ENCODE measurements at places on chromosomes 16 and 17. TPM values are rescaled to one million over a fixed set of nuclear protein-coding genes. Genes with fewer than 3 reads are reported as not detected.

DNA sequence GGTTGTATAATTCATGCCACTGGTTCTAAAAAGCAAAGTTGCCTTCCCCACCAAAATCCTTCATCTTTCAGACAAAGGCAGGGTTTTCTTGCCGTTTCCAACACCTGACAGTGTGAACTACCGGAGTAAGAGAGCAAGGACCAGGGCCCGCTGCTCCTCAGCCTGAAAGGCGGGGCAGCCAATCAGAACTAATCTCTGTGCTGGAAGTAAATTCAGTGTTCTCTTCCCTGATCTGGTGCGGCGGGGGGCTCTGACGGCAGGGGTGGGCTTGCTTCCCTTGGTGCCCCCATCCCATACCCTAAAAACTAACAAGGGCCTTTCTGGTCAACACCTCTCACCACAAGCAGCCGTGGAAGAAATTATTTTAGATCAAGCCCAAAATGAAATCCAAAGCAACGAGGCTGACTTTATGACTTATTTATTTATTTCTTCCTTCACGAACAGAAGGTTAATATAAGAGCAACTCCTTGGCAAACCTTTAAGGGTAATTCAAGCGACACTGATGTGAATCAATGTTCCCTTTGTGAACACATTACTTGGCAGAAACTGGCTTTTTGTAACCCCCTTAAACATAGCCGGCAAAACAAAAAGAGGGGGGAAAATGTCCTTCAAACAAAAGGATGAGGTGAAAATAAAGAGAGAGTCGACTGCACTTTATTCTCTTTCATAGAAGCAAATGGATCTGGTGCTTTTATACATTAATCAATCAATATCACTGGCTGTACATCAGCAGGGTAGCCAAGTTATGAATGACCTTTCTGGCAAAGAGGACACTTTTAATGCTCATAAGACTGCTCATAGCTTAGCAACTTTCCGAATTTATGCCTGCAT, 189.9 kb downstream of the ZFHX3 start:
- peaks cover 16% of the 10 kb centered on the region for H3K36me3 ChIP-seq
- peaks cover 28% of the 10 kb centered on the region for H3K4me1 ChIP-seq
- peaks cover 3% of the 10 kb centered on the region for H3K27me3 ChIP-seq
- H3K27ac ChIP-seq: peak overlapping the region; percentile 70
- DNase-seq: no peak
- no peak overlapping the region for H3K4me3 ChIP-seq

DNA sequence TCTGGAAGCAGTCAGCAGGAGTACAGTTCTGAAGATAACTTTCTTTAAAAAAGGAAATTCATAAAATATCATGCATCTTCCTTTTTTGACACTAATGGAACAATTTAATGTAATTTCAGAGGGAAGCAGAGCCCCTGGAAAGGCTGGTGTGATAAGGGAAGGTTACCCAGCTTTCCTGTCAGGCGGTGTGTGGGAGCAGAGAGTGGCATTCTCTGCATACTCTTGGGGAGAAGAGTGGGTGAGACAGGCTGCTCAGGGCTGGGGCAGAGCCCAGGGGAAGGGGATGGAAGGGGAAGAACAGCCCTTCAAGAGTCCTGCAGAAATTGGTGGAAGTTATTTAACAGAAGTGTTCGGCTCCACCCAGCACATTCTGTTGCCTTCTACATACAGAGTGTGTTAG, 84.7 kb downstream of the PRKCB start:
- no peak overlapping the region for H3K27ac ChIP-seq
- H3K4me1 ChIP-seq: no peaks in the 10 kb centered on the region
- DNase-seq: no peak
- H3K27me3 ChIP-seq: no peaks in the 10 kb centered on the region

DNA sequence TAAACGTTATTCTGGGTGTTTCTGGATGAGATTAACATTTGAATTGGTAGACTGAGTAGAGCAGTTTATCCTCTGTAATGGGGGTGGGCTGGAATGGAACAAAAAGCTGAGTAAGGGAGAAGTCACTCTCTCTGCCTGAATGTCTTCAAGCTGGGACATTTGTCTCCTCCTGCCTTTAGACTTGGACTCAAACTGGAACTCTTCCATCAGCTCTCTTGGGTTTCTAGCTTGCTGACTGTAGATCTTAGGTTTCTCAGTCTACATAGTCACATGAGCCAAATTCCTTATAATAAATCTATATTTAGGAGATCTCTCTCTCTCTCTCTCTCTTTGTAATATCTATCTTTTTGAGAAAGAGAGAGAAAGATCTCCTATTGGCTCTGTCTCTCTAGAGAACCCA, 553.3 kb upstream of the CDH11 start:
- DNase-seq: no peak
- H3K36me3 ChIP-seq: no peaks in the 10 kb centered on the region
- no peak overlapping the region for H3K27ac ChIP-seq
- no peak overlapping the region for H3K4me3 ChIP-seq

- H3K36me3 ChIP-seq: peaks cover 18% of the 10 kb centered on the region
- H3K4me3 ChIP-seq: no peak overlapping the region
- H3K27ac ChIP-seq: no peak overlapping the region
- H3K4me1 ChIP-seq: peaks cover 59% of the 10 kb centered on the region
- H3K27me3 ChIP-seq: no peaks in the 10 kb centered on the region
Observed at GRCh38 chr17:31111183-31111582, 16.4 kb downstream of the NF1 start.

PDE6G gene
- total RNA-seq: not detected

DNA sequence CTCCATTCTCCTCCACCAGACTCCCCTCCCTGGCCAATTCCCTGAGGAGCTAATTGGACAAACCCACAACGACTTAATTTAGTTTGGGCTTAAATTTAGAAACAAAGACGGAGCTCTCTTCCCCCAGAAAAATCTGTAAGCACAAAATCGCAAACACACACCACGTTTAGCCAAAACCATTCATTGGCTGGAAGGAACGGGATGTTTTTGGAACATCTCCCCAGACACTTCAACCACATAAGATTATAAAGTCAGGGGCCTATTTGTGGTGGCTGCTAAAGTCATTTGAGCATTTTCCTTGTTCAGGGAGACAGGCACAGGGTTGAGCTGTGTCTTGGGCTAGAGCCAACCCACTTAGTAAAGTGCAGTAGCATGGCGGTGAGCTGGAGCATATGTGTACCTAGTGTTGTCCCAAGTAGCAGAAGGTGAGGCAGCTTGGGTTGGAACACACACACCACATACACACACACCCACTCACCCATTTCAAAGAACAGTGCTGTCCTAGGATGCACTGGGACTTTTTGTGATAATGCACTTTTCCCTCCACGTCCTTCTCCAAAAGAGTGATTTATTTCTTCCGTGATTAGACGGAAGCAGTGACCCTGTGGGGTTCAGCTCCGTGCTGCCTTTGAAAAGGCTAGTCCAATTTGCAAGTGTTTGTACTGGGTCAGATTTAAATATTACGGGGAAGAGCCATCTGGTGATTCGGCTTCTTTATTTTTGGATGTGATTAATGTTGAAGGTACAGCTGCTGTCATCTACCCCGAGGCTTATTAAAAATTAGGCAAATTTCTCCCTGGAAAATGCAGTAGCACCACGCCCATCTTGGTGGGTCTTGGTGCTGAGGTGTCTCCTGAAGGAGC, 32.2 kb downstream of the ELAC2 start:
- no peak overlapping the region for H3K27ac ChIP-seq
- no peak for DNase-seq
- peaks cover 25% of the 10 kb centered on the region for H3K4me1 ChIP-seq
- peaks cover 10% of the 10 kb centered on the region for H3K36me3 ChIP-seq

GRCh38 chr16:89764711-89765201, 43.4 kb downstream of the ZNF276 start:
- DNase-seq: no peak
- no peak overlapping the region for H3K27ac ChIP-seq
- H3K4me1 ChIP-seq: no peaks in the 10 kb centered on the region
- H3K4me3 ChIP-seq: no peak overlapping the region

DNA sequence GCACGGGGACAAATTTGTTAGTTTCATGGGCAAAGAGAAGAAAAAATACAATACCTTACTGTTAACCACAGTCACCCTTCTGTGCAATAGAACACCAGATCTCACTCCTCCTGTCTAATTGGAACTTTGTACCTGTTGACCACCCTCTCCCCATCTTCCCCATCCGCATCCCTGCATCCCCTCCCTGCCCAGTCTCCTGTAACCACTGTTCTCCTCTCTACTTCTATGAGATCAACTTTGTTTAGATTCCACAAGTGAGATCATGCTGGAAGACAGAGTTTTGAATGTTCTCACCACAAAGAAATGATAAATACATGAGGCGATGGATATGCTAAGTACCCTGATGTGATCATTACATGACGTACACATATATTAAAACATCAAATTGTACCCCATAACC, 47.7 kb downstream of the CLEC16A start:
- H3K27me3 ChIP-seq: peaks cover 2% of the 10 kb centered on the region
- peak; percentile 72 for DNase-seq
- peak overlapping the region; percentile 70 for H3K4me3 ChIP-seq

DNA sequence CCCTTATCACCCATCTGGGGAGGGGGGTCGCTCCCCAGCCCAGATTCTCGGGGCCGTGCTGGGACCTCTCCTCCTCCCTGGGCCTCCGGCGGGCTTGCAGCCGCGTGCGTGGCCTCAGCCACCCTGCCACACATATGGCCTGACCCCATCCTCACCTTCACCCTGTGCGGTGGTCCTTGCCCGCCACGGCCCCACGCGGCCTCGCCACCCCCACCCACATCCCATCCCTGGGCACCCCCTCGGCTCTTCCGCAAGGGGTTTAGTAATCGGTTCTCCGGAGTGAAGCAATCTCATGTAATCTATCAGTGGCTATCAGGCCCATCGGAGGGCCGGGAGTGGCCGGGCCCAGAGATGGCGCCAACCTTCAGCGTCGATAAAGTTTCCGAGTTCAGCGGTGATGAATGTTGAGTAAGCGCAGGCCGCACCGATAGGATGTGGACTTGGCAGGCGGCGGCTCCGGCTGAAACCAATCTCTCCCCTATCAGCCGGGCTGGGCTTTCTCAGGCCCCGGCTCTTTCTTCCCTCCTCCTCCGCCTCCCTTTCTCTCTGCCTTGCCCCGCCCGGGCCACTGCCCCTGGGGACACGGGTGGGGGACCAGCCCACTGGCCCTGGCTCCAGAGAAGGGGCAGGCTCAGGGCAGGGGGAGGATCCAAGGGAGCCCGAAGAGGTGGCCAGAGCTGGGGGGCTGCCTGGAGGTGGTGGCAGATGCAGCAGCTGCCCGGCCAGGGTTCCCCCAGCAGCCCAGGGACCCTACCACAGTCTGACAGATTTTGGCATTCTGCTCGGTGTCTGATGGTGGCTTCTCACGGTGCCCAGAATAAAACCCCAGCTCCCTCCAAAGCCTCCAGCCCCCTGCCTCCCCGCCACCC, 20.8 kb downstream of the ZFPM1 start:
- peaks cover 3% of the 10 kb centered on the region for H3K27me3 ChIP-seq
- H3K4me1 ChIP-seq: no peaks in the 10 kb centered on the region
- no peak overlapping the region for H3K27ac ChIP-seq
- H3K4me3 ChIP-seq: no peak overlapping the region

- no peak overlapping the region for H3K4me3 ChIP-seq
- no peak overlapping the region for H3K27ac ChIP-seq
- H3K27me3 ChIP-seq: peaks cover 3% of the 10 kb centered on the region
- no peaks in the 10 kb centered on the region for H3K36me3 ChIP-seq
Observed at GRCh38 chr17:65173976-65174683, 37.0 kb downstream of the RGS9 start.

Measured in HFFc6 (cell line).